ENCODE measurements at places on chromosomes 13 and 19.

DNA sequence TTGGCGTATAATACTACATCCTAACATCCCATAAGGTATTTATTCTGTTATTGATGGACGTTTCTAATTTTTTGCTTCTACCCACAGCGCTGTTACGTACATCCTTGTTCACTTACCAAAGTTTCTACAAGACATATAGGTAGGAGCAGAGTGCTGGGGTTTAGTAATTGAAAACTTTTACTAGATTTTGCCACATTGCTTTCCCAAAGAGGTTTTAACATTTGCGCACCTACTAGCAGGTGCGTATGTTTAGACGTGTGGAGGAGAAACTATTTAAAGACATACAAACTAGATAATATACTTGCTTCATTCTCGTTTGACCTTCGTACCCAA lies 559 bp upstream of the RPL21 start:
- DNase-seq = no peak

- peak; percentile 16 for DNase-seq
Measured at GRCh38 chr13:60139272-60139671, 24.5 kb downstream of the DIAPH3 start.

DNA sequence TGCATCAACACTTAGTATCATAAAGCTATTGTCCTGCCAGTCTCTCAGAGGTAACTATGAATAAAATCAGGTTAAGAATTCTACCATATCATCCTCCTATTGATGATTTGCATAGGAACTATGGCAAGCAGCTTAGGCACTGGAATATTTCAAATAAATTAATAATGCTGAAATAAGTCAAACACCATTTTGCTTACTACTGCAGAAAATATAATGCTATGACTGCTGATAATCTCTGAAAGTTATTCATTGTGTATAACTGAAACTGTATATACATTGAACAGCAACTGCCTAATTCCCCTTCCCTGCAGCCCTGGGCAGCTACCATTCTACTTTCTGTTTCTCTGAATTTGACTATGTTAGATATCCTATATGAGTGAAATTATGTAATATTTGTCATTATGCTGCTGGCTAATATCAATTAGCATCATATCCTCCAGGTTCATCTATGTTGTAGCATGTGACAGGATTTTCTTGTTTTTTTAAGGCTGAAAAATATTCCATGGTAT lies 318.8 kb upstream of the SGCG start:
- no peak for DNase-seq

GRCh38 chr13:83709426-83710132 lies 172.7 kb downstream of the SLITRK1 start:
- peak; percentile 2 for DNase-seq

DNA sequence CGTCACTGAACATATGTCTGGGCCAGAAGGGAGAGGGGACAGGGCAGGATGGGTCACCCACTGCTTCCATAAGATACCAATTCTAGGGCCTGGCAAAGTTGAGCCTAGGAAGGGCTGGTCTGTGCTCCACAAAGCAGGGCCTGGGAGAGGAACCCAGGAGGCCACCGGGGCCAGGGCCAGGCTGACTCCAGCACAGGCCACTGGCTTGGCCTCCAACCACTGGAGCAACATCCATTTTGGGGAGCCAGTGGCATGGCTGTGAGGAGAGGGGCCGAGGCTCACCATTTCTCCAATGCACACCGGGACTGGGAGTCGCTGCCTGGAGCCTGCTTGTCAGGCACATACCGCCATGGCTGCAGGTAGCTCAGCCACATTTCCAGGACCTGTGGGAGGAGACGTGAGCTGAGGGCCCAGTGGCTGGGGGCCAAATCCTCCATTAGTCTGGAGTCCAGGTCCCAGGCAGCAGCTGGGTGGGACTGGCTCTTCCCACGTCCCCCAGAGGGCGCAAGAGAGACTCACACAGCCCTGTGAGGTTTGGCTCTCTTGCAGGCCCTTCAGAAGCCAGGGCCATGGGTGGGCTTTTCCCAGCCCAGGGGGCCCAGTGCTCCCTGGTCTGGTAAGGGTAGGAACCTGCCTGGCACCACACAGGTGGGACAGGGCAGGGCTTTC lies 27.7 kb downstream of the TUBA3C start:
- no peak for DNase-seq

DNA sequence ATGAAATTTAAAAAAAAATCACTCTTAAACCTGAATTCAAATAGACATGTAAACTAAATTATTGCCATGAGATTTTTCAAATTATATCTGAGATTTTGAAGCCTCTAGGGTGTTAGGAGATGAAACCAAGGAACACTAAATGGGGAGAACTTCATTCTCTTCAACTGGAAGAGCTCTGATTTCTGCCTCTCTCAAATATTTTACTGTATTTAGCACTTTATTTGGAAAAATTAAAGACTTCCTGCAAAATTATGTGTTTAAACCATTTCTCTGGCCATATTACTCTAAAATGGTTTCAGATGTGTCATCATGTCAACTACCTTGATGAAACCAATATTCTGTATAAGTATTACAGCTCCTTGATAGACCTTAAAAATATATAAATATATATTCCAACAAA lies 1571.6 kb upstream of the PRR20A start:
- DNase-seq = no peak

GRCh38 chr13:60836821-60837220 lies 439.8 kb downstream of the TDRD3 start:
- no peak for DNase-seq

DNA sequence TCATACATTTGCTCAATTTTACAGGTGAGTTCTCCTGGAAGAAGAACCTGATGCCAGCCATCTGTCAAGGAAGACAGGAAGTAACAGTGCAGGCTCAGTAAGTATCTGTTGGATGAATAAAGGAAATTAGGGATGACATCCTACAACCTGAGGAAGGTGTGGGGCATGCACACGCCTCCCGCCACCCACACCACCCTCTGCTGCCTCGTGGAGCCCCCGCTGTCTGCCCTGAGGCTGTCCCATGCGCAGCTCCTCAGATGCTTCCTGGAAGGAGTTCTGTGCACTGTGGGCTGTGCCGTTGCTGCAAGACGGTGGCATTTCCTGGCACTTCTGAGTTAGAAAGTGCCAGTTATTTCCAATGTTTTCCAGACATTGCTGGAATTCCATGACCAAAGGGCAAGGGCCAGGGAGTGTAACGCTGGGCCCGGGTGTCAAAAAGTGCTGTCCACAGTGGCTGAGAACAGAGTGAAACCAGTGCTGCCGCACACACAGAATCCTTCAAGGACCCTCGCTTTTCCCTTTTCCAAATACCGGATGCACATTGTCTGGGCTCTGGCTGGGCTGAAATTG lies 4.2 kb upstream of the TEX29 start:
- DNase-seq = peak; percentile 25

DNA sequence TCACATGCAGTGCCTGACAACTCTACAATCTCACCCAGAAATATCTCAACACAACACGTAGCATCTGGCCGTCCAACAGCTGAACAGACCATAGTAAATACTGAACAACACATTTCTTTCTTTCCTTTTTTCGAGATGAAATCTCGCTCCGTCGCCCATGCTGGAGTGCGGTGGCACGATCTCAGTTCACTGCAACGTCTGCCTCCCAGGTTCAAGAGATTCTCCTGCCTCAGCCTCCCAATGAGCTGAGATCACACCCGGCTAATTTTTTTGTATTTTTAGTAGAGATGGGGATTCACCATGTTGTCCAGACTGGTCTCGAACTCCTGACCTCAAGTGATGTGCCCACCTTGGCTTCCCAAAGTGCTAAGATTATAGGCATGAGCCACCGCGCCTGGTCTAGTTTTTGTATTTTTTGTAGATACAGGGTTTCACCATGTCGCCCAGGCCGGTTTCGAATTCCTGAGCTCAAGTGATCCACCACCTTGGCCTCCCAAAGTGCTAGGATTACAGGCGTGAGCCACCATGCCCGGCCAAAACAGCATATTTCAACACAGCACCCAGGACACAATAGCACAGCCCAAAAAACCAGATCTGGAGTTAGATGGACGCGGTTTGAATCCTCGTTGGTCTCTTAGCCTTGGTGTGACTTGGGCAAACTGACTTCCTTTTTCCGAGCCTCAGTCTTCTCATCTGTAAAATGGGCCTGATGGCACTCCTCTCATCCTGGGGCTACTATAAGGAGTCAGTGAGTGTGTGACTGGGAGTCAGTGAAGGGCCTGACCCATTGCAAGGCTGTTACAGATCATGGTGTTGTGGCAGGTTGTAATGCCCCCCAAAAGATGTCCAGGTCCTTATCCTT lies 22.6 kb downstream of the CYP2A6 start:
- DNase-seq = no peak
